Fibroblast of upper back skin (primary cell): ENCODE measurements at places on chromosomes 12 and 14.

DNA sequence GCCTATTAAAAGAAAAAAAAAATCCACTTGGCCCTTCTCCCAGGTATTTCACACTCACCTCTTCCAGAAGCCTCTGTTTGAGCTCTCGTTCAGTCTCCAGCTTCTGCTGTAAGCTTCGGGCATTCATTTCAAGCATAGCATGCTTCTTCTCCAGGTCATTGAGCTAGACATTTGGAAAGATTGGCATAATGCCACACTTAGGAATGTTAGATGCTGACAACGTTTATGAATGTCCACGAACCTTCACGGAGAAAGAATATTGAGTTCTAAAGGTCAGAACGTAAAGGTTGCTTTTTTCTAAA lies 60.5 kb downstream of the PRKAB1 start:
- DNase-seq, result no peak

- no peak for DNase-seq
These were observed 145.9 kb upstream of the OTX2 start for GRCh38 chr14:56956182-56956581.

- DNase-seq, result peak; percentile 22
These were observed 55.2 kb downstream of the TMCC3 start for GRCh38 chr12:94595152-94595551.

DNA sequence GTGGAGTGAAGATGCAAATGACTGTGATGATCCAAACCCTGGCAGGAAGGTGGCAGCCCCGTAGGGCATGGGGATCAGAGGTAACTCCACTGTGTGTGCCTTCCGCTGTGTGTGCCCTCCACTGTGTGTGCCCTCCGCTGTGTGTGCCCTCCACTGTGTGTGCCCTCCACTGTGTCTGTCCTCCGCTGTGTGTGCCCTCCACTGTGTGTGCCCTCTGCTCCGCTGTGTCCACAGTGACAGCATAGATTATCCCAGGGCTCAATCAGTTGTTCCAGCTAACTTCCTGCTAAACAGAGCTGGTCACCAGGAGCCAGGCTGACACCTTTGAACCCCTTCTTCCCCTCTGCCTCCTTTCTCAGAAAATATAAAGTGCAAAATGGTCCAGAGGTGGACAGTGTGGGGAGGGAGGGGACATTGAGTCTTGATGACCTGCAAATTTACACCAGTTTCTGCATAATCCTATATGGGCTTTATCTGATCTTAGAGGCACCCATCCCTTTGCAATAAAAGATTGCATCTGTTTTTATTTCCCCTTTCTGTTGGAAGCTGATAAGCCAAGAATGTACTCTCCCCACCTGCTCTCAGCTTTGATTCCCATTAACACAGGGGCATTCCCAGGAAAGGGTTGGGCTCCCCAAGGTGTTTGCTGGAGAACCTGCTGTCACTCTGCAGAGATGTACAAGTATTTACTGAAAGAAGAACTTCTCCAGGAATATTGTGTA lies 21.6 kb upstream of the HNF1A start:
- no peak for DNase-seq

- DNase-seq, result no peak
These were observed 119.9 kb upstream of the PZP start for GRCh38 chr12:9328065-9328464.

DNA sequence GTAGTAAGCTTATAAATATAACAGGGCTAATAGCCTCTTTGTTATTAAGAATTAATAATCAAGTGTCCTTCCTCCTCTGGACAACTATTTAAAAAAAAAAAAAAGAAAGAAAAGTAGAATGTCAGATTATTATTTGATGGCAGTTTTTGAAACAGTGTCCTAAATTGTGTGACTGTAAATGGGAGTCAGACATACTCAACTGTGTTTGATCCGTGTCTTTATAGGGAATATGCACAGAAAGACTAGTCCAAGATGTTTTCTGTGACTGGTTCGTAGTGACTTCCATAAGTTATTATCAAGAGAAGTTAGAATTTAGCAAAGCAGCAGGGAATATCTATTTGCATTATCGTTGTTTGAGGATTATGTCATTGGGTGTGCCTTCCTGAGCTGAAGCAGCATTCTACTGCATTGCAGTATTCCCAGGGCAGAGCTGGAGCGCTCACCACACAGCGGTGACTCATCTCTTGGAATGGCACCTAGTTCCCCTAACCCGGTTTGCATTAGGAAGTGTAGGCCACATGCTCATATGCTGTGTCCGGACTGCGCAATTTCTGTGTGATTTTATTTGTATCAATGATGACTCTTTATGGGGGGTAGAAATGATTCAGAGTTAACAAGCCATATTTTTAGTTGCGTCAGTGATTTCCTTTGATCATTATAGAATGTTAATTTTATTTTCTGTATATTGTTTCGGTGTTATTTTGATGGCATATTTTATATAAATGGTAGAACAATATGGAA lies 7.9 kb downstream of the DYNC1H1 start:
- DNase-seq, result peak; percentile 100

DNA sequence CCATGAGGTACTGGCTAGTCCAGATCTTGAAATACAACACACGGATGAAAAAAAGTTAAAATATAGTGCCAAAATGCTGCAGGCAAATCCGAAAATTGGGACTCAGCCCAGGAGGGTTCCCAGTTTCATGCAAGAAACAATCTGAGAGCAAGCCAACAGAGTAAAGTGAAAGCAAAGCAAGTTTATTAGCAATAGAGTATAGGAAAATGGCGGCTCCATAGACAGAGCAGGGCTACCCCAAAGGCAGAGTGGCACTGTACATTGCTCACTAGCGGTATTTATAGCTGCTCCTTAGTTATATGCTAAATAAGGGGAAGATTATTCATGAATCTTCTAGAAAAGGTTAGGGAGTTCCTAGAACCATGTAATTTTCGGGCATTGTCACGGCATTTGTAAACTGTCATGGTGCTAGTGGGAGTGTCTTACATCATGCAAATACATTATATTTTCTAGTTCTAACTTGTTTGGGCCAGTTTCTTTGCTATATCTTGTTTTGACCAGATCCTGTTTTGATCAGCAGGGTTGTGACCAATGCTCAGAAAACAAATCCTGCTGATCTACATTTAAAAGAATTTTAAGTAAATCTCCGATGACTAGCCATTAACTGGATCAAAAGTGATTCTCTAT lies 29.1 kb downstream of the RECQL start:
- DNase-seq, result no peak

- DNase-seq, result no peak
These were observed 88.0 kb upstream of the TMEM132C start for GRCh38 chr12:128178966-128179365.

- no peak for DNase-seq
These were observed 184.0 kb downstream of the MSRB3 start for GRCh38 chr12:65462484-65462883.

GRCh38 chr14:71591929-71592328 lies 340.3 kb upstream of the RGS6 start:
- DNase-seq, result peak; percentile 75

DNA sequence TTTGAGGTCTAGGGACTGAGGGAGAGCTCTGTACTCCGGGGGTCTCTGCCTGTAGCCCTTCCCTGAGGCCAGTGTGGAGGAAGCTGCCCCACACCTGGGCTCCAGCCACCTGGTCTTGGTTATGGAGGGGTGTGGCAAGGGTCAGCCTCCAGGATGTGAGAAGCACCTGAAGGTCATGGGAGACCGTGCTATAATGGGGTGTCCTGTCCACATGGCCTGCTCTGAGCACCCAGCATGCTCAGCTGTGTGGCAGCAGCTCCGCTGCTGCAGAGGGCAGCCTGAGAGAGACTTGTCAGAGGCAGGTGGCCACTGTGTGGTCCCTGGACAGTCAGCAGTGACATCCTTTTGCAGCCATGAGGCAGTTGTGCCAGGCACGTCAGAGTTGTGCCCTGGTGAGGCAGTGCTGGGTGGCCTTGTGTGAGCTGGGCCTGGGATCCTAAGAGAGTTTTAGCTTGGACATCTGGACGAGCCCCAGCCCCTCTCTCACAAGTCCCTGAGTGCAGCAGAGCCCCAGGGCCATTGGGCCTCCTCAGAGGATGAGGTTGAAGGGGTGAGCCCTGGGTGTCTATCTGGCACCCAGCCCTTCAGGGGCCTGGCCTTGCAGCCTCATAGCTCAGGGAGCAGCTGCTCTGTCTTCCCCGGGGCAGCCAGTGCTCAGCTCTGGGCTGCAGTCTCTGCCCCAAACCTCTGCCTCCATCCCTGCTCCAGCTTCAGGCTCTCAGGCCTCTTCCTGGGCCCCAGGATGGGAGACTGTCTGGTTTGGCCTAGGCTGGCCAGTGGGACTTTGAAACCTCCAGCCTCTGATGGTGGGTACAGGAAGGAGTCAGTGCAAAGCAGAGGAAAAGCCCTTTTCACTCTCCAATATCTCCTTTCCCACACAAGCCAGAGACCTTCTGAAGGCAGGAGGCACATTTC lies 7.4 kb upstream of the ATG101 start:
- DNase-seq, result no peak

GRCh38 chr12:24232531-24232930 lies 283.1 kb upstream of the SOX5 start:
- no peak for DNase-seq
